Ascending aorta (tissue), 2 donors: ENCODE measurements at places on chromosomes 2 and 18.

DNA sequence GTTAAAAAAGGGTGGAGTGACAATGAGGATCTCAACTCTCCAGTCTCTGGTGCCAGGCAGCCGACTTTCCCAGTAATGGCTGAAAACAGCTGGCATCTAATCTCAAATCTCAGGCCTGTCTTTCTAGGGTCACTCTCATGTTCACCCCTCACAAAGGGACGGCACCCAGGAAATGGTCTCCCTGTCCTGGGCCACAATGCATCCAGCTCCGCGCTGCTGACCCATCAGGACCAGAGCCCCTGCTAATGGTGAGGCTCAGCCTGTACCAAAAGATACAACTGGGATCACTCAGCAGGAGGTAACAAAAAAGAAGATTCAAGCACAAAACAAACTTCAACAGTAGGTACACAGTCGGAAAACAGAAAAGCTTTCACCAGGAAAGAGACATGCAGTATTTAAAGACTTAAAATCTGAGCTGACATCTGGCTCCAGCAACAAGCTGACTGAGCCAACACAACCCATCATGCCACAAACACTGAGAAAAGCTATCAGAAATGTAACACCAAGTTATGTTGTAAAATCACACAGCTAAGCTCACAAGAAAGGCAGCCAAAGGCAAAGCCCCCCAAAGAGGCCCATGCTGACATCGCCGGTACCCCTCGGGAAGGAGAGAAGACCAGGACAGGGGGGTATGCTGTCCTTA, 13.6 kb upstream of the KIDINS220 start:
- no peak for DNase-seq

DNA sequence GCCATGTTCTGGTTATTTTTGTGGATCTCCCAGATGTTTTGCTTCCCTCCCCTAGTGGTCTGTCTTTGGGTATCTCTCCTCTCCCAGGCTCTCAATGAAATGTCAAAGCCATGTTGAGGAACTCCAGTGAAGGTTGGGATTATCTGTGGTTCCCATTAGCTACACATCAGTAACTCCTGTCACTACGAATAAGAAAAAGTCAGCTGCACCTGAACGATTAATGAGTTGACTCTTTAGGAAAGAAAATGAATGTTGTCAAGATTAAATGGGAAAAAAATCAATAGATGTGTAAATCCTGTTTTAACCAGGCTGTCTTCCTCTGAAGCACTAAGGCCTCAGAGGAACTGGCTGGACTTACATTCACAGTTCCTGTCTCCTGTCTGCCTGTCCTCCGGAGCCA, 94.0 kb upstream of the DAPL1 start:
- no peak for DNase-seq

- DNase-seq = peak; percentile 79
These were observed 15.2 kb downstream of the TSPYL6 start for GRCh38 chr2:54240515-54241469.

DNA sequence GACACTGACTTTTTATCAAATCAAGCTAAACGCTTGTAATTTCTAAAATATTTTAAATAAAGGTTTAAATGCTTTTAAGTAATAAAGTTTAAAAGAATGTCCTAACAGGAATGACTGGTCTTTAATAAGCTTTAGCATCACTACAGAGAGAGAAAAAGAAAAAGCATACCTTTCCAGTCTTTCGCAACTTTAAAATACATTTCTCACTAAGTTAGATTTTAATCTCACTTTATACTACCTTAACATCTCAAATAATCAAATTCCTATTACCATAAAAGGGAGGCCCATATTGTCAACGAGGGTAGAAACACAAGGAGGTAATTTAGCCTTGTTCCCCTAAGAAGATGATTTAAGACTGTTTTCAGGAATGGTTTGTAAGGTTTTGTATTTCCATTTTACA, 80.7 kb downstream of the STRN start:
- no peak for DNase-seq
